Stimulated activated CD8-positive, alpha-beta memory T cell treated with anti-CD3 and anti-CD28 coated beads, Interleukin-15, amount 100 ng/mL, for 1 hour (primary cell): ENCODE measurements at places on chromosomes 12 and 14.

GRCh38 chr14:82511399-82511798 lies 977.7 kb upstream of the SEL1L start:
- DNase-seq, result no peak

GRCh38 chr12:24798335-24798734 lies 150.6 kb downstream of the BCAT1 start:
- DNase-seq, result no peak

DNA sequence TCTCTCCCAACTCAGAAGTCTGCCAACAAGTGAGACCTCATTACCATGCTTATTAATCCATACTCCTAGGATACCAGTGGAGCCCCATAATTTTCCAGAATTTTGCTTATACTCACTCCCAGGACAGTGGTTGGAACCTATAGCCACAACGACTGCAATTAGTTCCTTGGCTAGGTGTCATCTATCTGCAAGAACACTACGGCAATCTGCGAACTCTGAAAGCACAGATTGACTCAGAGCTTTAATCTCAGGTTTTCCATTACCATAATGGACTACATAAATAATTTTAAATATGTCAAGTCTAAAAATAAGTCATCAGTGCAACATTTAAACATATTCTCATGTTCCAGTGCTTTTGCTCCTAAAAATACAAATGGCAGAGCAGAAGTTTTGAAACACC lies 33.4 kb downstream of the TMTC3 start:
- no peak for DNase-seq

DNA sequence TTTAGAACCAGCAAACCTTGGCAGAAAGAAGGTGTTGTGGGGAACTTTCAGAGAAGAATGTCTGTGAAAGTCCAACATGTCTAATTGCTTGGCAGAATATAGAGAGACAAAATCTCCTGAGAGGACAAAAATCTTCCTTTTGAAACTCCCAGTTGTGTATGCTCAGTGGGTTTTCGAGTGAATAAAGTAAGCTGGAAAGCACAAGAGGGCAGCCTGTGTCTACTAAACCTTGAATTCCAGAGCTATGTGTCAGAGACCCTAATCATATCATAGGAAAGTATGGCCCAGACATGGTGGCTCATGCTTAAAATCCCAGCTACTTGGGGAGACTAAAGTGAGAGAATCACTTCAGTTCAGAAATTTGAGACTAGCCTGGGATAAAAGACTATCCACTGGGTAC lies 661.2 kb downstream of the SLC16A7 start:
- no peak for DNase-seq

- DNase-seq, result peak; percentile 42
Observed at GRCh38 chr12:118120579-118121363, 15.2 kb upstream of the PEBP1 start.

DNA sequence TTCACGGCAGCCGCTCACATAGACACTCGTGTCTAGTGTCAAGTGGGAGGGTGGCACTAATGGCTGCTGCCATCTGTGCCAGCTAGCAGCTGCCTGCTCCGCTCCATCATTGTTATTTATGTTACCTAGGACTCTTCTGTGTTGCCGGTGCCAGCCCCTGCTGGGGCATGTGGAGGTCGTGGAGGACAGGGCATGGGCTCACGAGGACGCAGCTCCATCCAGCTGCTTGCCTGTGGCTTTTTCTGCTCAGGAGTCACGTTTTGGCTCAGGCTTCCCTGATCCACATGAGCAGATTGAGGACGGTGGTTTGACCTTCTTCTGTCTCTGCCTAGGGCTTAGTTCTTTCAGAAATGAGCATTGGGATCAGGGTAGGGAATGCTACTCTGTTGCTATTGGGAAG lies 31.2 kb downstream of the TPCN1 start:
- DNase-seq, result no peak

GRCh38 chr14:33163109-33163508 lies 224.4 kb downstream of the NPAS3 start:
- no peak for DNase-seq

GRCh38 chr12:89960011-89960507 lies 251.4 kb upstream of the ATP2B1 start:
- no peak for DNase-seq

DNA sequence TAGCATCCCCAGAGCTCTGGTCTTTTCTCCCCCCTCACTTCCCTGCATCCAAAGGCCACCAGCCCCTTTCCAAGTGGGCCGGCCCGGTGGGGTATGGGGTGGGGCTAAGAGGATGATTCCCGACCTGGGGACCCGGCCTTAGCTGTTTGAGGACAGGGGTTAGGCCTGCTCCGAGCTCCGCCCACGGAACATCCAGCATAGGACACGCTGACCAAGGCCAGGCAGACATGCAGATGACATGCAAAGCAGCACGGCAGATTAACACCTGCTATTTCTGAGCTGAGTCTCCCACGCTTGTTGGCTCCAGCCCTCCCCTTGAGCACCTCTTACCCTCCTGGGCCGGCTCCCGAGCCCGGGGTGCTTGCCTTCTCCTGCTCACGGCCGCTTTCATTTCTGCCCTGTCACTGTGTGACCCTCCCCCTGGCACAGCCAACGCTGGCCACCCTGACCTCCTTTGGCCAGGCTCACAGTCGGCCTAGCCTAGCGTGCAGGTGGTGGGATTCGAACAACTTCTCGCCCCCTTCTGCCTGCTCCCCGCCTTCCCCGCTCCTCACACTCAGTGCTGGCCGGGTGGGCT lies 40.2 kb downstream of the TEAD4 start:
- DNase-seq, result no peak

DNA sequence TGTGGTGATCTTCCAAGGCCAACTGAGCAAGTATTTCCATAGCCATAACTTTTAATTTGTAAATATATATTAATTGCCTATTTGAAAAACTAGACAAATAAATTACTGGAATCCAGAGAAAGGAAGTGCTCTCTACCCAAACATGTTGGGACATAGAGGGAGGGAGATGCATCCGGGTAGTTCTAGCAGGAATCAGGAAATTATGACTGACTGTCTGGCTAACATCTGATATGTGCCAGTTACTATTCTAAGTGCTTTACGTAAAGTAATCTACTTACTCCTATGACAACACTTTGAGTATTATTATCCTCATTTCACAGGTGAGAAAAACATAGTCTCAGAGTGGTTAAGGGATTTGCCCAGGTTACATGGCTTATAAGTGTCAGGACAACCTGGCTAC lies 147.7 kb upstream of the VASH1 start:
- DNase-seq, result no peak

DNA sequence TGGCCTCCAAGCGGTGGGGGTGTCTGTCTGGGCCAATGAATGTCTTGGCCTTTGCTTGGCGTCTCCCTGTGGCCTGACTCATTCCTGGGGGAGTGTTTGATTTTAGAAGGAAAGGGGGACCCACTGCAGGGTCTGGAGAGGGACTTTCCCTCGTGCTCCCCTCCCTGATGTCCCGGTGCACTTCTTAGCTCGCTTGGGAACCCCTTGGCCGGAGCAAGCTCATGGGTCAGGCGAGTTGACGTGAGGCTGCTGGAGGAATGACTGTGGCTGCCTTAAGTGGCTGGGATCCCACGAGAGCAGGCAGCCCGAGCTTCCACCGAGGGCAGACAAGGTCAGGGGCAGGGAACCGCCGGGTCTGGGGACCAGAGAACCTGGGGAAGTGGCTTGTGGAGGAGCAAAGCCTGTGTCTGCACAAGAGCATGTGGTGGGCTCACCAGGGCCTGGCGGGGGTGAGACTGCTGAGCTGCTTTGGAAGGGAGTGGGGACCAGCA lies 218.4 kb upstream of the C14orf180 start:
- no peak for DNase-seq

DNA sequence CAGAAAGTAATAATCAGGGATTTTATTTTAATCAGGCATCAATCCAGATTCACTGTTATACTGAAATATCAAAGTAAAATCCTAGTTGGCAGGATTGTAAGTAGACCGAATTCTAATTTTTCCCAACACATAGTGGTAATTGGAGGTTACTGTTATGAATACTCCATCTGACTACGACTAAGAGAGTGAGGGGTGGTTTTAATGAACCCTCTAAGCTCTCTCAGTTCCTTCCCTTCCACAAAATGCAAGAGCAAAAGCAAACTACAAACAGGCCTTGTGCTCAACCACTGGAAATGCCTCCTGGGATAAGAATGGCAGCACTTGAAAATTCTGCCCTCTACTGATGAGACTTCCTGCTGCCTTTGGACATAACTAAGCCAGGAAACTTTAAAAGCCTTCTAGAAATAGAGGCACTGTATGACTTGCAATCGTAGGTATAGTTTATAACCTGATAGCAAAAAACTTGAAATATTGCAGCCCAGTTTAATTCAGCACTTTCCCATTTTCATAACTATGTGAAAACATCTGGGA lies 184.8 kb downstream of the SLC16A7 start:
- DNase-seq, result no peak

- no peak for DNase-seq
Observed at GRCh38 chr12:87047691-87048090, 791.5 kb upstream of the MGAT4C start.

DNA sequence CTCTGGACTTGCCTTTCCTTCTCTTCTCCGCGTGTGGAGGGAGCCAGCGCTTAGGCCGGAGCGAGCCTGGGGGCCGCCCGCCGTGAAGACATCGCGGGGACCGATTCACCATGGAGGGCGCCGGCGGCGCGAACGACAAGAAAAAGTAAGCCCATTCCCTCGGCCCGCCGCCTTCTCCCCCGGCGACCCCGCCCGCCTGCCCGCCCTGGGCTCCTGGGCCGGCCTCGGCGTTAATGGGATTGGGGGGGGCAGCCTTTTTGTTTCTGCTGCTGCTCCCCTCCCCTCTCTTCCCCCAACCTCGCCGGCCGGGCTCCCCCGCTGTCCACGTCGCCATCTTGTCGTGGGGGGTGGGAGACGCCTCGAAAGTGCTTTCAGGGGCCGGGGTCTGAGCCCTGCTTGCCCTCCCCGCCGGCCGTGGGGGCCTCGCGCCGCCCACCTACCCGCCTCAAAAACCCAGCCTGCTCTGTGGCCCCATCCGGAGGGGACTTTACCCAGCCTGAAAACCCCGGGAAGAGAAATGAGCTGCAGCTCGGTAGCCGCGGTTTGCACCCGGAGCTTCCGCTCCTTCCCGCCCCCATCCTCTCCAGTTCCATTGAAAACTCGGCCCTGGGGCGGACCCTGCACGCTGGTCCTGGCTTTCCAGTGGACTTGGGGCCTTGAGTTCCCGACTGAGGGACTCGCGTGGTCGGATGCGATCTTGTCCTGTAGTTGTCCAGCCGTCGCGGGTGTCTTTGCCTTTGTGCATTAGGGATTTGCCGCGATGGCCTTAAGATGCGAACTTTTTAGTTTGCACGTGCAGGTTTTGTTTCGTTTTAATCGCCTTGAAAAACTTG lies 598 bp downstream of the HIF1A start:
- peak; percentile 11 for DNase-seq

GRCh38 chr12:58608711-58609110 lies 311.6 kb downstream of the LRIG3 start:
- no peak for DNase-seq

DNA sequence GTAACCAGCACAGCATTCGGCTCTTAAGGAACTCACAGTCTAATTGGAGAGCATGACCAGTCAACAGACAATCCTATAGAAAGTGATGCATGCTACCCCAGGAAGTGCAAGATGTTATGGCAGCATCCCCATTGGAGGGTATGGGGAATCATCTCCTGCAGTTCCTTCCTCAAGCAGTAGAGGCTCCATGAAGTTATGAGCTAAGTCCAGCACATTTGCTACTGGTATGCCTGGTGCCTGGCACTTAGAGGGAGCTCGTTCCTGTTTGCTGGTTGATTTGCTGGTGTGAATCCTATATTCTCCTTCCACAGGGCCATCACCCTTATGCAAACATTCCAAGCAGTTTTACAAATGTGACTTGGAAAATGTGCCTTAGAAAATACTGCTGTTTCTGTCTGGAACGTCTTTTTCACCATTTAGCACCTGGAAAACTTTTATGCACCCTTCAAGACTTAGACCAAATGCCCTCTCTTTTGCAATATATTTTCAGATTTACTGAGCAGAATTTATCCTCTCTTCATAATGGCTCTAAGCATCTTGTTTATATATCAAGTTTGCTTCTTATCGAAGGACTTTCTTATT lies 136.1 kb upstream of the WSCD2 start:
- DNase-seq, result no peak

DNA sequence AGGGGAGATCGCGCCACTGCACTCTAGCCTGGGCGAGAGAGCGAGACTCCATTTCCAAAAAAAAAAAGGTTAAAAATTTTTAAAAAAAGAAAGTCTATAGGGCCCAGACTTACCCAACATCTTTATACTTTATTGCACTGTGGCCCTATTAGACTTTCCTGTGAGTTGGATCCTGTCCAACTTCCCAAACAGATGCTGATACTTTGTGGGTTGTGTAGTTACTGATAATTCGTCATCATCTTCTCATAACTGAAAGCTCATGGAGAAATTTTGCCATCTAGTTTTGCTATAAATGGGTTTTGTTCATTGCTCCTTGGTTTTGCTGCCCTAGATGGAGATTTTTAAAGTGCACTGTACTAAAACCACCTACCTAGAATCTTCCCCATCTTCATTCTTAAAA lies 31.1 kb downstream of the APOBEC1 start:
- no peak for DNase-seq

DNA sequence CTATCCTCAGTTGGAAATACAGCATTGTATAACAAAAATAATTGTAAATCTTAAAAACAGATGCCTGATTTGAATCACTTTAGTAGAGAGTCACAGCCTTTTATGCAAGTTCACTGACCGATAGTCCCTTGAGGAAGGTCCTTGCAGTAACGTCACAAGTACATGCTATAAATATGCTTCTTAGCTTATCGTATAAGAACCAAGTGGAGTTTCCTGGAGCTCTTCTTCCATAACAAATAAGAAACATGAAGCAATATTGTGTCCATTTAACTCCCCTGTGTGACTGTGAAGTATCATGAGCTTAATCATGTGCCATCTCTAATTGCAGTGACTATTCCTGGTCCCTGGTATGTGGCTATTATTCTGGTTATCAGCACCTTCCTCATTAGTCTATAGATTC lies 107.9 kb downstream of the SLC38A4 start:
- DNase-seq, result no peak

DNA sequence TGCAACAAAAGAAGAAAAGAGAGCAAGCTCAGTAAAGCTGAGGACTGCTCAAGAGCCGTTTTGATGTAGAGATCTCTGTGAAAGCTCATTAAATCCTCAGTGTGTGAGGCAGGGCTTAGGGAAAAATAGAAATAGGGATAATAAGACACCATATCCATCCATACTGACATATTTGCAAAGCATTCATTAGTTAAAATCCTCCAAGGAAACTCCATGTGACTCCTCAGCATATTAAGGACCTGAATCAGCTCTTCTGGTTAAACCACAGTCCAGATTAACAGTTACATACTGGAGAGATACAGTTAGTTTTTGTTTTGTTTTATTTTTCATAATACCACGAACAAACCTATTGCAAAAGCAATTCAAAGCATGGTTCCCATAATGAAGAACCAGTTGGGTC lies 288.2 kb downstream of the PAWR start:
- no peak for DNase-seq
